B cell (primary cell): ENCODE measurements at places on chromosomes 4 and X. TPM values are rescaled to one million over a fixed set of nuclear protein-coding genes. Genes with fewer than 3 reads are reported as not detected.

ELOVL6 gene
- 0.22 and 0.32 TPM in 2 replicates for total RNA-seq

YY2 gene
- total RNA-seq, result 2.6 and 3.0 TPM in 2 replicates

POU4F2 gene
- total RNA-seq, result not detected in 2 replicates

TGIF2LX gene
- total RNA-seq, result not detected in 2 replicates

IL3RA gene
- total RNA-seq, result 1.6 and 2.8 TPM in 2 replicates

REELD1 gene
- total RNA-seq, result 2.6 and 6.0 TPM in 2 replicates

RHOXF2B gene
- total RNA-seq, result not detected in 2 replicates

GRCh38 chr4:84499624-84499982, 511 bp upstream of the NKX6-1 start:
- no peak for DNase-seq

DNA sequence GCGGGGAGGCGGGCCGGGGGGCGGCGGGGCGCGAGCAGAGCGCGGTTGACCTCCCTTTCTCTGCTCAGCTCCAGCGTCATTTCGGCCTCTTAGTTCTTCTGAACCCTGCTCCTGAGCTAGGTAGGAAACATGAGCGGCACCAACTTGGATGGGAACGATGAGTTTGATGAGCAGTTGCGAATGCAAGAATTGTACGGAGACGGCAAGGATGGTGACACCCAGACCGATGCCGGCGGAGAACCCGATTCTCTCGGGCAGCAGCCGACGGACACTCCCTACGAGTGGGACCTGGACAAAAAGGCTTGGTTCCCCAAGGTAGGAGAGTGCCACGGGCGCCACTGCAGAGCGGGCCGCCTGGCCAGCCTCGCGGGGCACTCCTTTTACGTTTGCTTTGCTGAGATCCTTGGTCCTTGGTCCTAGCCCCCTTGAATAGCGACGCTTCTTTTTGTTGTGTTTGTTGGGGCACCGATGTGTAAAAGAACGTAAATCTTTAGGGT, at the start of gene HTATSF1:
Gene HTATSF1 (plus strand): TSS at position 37 of the 497 bp plus-strand sequence. CDS start 93 bp downstream, at position 130.
- no peak for DNase-seq

DNA sequence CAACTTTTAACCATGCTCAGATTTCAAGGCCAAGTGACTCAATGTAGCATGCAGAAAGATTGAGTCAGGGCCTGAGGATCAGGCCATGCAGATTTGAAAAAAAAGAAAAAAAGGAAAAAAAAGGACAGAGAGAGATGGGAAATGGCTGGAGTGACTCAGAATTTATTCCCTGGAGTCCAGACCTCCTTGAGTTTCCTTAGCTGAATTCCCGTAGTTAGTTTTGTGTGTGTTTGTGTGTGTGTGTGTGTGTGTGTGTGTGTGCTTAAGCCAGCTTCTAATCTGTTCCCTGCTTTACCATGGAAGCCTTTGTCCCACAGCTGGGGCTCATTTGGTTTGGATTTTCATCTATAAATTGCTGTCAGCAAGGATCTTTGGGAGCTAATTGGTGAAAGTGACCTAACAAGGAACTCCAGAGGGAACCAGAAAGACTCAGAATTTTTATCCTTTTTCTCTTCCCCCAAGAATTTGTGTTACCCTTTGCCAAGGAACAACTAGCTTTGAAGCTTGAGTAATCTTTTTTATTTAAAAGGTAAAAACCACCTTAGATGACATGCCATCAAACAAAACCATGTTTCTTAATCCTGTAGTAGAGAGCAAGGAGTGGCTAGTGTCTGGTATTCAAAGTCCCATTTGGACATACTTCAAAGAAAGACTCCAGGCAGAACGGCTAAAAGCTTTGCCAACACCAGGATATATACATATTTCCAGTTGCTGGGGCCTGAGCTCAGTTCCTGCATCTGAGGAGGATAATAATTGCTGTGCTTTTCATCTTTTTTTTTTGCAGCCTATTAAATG, 109.0 kb upstream of the DDIT4L start:
- no peak for DNase-seq

- DNase-seq, result no peak
Observed at GRCh38 chrX:117996408-117996807, 120.2 kb downstream of the KLHL13 start.

DNA sequence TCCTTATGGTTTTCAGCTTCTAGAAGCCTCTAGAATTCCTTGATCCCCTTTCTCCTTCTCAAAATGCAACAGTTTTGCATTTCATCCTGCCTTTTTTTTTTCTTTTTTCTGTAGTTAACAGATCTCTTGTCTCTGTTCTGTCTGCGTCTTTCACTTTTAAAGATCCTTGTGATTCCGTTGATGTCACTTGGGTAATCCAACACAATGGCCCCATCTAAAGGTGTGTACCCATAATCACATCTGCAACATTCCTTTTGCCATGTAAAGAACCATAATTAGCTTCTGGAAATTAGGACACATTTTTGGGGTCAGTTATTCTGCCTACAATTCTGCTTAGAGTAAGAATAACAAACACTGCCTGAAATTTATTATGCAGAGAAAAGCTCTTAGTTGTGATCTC, 1180.9 kb upstream of the ADGRL3 start:
- no peak for DNase-seq

- DNase-seq, result no peak
Observed at GRCh38 chr4:147823130-147823529, 91.2 kb downstream of the ARHGAP10 start.

DNA sequence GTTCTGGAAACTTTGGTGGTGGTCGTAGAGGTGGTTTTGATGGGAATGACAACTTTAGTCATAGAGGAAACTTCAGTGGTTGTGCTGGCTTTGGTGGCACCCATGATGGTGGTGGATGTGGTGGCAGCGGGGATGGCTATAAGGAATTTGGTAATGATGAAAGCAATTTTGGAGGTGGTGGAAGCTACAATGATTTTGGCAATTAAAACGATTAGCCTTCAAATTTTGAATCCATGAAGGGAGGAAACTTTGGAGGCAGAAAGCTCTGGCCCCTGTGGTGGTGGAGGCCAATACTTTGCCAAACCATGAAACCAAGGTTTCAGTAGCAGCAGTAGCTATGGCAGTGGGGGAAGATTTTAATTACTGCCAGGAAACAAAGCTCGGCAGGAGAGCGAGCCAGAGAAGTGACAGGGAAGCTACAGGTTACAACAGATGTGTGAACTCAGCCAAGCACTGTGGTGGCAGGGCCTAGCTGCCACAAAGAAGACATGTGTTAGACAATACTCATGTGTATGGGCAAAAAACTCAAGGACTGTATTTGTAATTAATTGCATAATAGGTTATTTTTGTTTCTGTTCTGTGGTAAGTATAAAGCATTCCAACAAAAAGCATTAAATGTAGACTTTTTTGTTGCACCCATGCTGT, 23.2 kb upstream of the SOD3 start:
- DNase-seq, result no peak

DNA sequence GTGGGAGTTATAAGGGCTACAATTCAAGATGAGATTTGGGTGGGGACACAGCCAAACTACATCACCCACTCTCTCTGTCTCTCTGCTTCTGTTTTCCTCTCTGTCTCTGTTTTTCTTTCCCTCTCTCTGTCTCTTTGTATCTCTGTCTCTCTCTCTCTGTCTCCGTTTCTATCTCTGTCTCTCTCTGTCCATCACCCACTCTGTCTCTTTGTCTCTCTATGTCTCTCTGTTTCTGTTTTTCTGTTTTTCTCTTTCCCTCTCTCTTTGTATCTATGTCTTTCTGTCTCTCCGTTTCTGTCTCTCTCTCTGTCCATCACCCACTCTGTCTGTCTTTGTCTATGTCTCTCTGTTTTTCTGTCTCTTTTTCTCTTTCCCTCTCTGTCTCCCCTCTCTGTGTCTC, 25.3 kb downstream of the IL3RA start:
- DNase-seq, result no peak

DNA sequence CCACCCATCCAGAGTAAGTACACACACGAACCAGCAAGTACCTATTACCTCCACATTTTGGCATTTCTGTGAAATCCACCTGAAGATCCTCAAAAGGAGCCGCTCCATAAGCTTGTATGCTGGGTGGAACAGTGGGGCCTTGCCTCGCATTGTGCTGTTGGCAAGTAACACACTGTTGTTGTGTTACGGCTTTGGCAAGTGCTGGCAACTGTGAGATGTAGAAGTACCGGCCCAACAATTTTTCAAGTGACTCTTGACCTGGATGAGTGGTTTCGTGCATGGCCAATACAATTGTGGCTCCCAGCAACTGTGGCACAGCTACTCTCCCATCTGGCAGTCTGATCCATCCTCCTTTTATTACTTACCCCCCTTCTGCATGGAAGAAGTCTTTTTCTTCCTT, 128.7 kb downstream of the CCNB3 start:
- no peak for DNase-seq

DNA sequence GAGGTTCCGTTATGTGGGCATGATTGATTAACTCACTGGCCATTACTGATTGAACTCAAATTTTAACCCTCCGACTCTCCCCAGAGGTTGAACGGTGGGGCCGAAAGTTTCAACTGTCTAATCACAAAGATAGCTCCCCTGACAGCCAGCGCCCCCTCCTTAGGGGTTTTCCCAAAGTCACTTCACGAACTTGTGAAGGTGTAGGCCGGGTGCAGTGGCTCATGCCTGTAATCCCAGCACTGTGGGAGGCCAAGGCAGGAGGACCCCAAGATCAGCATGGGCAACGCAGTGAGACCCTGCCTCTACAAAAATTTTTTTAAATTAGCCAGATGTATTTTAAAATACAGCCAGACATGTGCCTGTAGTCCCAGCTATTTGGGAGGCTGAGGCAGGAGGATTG, 39.8 kb upstream of the RBM47 start:
- DNase-seq, result no peak

DNA sequence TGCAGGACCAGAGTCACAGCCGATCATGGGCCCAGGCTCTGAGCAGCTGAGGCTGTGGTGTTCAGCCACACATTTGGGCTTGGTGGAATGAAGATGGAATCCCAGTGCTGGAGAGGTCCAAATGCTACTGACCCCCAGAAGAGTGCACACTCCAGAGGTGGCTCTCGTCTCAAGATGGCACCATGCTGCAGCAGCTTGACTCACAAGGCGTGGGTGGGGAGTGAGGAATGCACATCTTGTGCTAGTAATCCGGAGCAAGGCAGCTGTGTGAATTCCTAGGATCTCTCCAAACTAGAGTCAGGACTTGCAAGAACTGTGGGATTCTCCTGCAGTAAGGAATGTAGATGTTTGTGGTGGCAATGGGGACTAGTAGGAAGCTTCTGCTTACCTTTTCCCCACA, 28.7 kb downstream of the RAB28 start:
- no peak for DNase-seq

DNA sequence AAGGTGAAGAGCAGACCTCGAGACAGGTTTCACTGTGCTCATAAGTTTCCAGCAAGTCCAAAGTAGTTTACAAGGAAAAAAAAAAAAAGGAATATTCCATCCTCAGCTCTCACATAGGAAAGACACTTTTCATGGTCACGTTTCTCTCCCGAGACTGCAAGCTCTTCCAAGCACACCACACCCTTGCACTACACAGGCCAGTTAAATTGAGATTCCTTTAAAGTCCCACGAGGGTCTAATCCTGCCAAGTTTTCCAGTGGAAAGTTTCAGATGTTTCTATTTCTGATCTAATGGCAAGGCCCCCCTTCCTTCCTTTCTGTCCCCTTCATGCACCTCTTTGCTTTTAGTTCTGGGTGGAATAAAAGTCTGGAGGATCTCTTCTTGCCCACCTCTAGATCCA, 67.9 kb upstream of the PCDH19 start:
- DNase-seq, result no peak

- no peak for DNase-seq
Observed at GRCh38 chrX:110045421-110045820, 42.5 kb downstream of the TMEM164 start.

DNA sequence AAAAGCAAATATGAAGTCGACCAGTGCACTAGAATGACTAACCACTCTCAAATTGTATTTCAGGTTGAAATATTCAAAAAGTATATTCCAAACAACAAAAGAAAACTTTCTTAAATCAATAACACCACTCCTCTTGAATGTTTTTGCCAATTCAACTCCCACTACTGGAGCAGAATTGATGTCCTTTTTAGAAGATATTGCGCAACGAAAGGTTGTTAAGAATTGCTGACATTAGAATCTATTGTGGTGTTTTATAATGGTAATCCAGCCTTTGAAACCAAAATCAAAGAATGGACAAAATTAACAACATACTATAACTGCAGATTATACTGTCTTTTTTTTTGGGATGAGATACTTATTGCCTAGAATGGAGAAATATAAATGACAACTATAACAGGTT, 331.3 kb downstream of the GRXCR1 start:
- no peak for DNase-seq

- no peak for DNase-seq
Observed at GRCh38 chr4:11051181-11051580, 366.6 kb upstream of the CLNK start.

GRCh38 chrX:56968980-56969379, 26.4 kb downstream of the SPIN3 start:
- no peak for DNase-seq

DNA sequence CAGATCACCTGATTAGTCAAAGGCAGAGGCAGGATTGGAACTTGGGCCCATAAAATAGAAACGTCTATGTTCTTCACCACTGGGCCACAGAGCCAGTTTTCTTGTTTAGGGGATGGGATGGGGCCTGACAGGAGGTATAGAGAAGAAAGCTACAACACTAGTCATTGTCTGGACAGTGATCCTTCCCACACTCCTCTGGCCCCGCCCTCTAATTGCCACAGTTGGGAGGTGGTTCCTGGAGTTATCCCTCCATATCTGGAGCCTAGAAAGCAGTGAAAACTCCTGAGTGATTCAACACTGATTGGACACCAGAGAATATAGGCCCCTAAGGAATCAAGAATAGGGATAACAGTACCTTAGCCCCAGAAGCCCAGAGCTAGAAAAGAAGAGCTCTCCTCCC, 22.9 kb downstream of the RASL11B start:
- no peak for DNase-seq

DNA sequence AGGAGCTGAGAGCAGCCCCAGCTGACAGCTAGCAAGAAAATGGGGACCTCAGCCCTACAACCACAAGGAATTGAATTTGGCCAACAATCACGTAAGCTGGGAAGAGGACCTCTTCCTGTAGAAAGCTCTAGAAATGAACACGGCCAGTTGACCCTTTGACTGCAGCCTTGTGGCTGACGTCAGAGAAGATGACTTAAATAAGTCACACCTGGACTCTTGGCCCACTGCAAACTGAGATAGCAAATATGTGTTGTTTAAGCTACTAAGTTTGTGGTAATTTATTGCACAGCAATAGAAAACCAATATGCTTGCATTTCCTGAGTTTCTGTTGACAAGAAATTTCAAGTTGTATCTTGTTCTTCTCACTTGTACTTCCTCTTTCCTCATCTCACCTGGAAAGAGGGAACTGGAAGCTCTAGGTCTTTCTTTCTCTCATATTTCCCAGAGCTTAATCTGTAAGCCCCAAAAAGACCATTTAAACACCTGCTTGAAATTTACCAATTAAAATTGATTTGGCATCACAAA, 18.8 kb downstream of the PRKG2 start:
- no peak for DNase-seq

DNA sequence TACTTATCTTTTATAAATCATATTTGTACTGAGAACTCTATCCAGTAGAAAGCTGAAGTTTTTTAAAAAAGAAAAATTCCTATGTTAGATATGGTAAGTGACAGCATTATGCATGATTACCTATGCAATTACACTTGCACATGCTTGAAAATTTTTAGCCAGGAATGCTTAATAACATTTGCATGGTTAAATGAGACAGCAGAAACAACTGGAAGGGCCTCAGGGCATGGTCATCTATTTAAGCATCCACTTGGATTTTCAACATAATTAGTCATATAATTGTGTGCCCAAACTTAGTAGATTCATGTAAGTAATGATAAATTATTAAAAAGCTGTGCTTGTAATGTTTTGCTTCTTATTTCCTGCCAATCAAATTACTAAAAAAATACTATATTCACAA, 151.9 kb downstream of the TTC29 start:
- DNase-seq, result no peak

GRCh38 chrX:40460926-40461325, 119.8 kb upstream of the ATP6AP2 start:
- no peak for DNase-seq

GRCh38 chrX:39008549-39008948, 207.3 kb downstream of the MID1IP1 start:
- DNase-seq, result no peak
